ENCODE measurements at places on chromosomes 3 and 15.

DNA sequence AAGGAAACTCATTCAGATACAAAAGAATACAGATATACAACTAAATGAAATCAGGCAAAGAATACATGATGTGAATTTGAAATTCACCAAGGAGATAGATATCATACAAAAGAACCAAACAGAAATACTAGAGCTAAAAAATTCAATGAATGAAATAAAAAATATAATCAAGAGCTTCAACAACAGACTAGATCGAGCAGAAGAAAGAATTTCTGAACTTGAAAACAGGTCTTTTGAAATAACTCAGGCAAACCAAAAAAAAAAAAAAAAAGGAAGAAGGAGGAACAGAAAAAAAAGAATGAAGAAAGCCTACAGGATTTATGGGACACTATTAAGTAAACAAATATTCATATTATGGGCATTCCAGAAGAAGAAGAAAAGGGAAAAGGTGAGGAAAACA, 137.8 kb downstream of the DMXL2 start:
- DNase-seq = no peak

- no peak for DNase-seq
Observed at GRCh38 chr3:58179235-58180098, 31.3 kb downstream of the DNASE1L3 start.

GRCh38 chr3:60909526-60909925, 341.7 kb downstream of the FHIT start:
- no peak for DNase-seq

GRCh38 chr15:66961407-66961884, 104.0 kb upstream of the SMAD3 start:
- DNase-seq = no peak

DNA sequence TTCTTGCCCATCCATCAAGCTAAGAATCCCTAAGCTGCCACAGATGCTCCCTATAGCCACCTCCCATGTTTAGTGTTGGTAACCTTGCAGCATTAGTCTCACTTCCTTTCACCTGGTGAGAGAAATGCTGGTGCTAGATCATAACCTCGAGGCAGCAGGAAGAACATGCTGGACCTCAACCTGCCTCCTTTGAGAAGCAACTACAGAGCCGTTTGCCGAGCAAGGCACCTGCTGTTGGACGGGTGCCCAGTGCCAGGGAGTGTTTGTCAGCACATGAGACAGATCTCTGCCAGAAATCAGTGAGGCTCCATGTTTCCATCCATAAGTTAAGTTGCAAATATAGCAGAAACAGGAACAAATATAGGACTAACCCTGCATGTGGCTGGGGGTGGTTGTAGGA, 955.7 kb downstream of the TUSC7 start:
- DNase-seq = no peak

GRCh38 chr15:60695713-60696522, 217.0 kb upstream of the ICE2 start:
- DNase-seq = peak; percentile 89

DNA sequence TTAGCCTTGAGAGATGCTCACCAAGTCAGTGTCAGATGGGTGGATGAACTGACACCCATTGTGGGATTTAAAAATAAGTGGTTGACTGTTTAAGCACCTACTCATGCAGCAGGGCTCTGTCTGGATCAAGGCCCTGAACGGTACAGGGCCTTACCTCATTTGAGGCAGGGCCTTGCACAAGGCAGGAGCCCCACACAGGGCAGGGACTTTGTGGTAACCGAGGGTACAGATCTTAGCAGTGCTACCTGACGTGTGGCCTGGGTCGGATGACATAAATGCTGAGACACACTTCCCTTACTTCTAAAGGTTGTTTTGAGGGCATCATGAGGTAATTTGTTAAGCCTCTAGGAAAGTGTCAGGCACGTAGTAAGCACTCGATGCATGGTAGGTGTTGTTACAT, 59.5 kb upstream of the PLXNA1 start:
- DNase-seq = no peak

DNA sequence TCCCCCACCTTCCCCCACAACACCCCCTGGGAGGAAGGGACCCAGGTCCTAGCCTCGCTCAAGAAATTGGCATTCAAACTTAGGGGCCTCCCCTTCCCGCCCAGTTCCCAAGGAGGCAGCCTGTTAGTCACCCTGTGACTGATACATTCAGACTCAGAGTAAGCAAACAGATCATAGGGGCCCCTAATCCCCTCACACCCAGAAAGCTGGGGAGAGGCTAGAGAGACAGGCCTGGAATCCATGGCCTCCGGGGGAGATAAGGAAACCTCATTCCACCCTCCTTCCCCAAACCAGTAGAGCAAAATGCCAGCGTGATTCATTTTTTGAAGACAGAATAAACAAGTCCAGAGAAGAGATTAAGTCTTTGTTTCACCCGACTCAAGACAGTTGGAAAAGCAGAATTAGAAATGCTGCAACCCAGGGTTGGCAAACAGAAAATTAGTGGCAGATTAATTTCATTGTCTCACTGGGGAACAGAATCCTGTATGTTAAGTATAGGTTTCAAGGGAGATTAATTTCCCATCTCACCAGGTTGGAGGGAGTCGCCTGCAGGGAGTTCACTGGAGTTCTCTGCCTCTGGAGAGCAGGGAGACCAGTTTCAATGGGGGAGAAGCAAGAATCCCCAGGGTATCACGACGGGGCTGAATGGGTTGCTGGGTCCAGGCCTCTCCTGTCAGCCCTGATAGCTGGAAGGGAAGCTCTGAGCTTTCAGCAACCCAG, 268.3 kb downstream of the UACA start:
- peak; percentile 43 for DNase-seq

GRCh38 chr15:91243826-91244225, 143.8 kb downstream of the SV2B start:
- DNase-seq = no peak

DNA sequence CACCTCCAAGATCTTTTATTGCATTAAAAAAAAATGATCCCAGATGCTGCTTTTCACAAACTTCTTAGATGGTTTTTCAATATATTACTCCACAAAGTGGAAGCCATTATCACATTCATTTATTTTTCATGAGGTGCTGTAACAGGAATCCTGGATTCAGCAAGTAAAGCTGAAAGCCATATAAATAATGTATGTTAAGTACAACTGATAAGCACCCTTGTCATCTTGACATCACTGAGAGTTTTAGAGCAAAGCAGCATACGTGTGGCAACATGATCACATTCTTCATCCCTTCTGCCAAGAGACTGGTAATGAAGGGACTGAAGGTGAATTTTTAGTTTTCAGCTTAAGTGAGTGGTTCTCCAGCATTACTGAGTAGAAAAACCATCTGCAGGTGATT, 44.9 kb upstream of the LRRFIP2 start:
- no peak for DNase-seq

DNA sequence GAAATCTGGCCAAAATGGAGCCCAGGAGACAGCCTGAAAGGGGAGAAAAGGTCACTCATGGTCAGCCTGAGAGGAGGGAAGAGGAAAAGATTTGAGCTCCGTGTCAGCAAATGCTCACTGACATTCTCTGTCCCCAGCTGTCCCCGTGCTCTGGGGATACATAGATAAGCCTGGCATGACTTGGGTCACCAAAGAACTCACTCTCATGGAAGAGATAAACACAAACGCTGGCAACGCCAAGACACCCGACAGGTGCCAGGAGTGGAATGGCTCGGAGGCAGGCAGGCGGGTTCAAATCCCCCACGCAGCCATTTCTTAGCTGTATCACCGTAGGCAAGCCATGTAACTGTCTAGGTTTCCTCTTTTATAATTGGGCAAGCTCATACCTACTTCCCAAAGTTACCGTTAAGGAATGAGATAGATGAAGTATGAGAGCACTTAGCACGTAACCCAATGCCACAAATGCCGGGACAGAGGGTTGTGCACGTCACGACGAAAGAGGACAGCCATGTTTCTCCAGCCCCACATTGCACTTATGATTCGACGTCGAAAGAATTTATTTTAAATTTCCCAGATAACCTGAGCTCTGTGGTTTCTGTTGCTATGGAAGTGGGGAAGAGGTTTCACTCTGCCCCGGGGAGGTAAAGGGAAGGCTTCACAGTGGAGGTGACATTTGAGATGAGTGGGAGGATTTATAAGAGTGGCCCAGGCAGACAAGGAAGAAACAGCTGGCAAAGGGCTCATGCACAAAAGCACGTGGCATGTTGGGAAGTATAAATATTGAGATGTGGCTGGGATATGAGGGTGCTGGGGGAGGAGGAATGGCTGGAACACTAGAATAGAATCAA, 41.4 kb upstream of the TSEN2 start:
- DNase-seq = no peak

- DNase-seq = no peak
Observed at GRCh38 chr3:132573797-132574211, 23.3 kb upstream of the ACKR4 start.

- no peak for DNase-seq
Observed at GRCh38 chr3:127141921-127142730, 50.8 kb upstream of the PRR23E start.

DNA sequence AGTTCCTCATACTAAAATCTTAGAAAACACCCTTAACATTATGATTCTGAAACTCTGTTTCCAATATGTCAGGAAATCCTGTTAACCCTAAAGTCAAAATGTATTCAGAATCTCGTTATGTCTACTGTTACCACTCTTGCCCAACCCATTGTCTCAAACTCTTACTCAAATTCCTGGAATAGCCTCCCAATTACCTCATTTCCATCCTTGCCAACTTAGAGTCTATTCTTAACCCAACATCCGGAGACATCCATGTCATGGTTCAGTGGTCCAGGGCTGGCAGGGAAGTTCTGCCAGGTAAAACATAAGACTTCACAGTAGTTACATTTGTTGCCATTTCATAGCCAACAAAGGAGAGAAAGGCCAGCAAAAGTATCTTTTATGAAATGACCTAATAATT, 593.9 kb downstream of the PYDC2 start:
- no peak for DNase-seq

DNA sequence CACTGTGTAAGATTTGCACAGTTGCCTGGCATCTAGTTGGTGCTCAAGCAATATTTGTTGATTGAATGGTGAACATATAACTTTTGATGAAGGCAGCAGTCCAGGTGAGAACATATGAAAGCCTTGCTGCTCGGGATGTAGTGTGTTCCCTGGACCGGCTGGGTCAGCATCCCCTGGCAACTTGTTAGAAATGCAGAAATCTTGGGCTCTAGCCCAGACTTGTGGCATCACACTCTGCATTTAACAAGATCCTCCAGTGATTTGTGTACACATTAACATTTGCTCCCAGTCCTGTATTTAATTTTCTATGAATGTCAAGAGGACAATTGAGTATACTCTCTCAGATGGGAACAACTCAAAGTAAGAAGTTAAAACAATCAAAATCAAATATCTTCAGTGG, 69.0 kb upstream of the SAMMSON start:
- no peak for DNase-seq

DNA sequence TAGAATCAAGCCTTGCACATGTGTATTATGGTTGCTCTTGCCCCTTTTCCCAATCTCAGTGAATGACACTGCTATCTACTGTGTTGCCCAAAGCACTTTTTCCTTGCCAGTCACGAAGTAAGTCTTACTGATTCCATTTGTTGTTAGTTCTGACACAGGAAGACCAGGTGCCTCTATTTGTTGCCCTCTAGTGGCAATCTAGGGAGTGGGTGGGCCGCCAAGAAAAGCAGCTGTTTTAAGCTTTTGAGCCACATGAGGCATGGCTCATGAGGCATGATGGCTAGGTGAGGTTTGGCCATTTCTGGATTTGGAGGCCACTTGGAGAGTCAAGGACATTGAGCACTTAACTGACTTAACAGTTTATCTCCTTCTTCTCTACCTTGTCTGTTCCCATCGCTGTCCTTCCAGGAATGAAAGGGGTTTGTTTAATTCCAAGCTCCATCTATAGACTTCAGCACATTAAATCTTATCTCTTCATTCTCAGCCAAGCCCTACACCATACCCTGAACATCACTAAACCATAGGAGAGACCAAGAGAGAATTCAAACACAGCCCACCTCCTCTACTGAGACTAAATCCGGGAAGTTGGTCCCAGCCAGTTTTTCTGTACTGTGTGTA, 103.1 kb downstream of the HCN4 start:
- peak; percentile 26 for DNase-seq

GRCh38 chr15:45476410-45476809, 46.1 kb downstream of the SLC30A4 start:
- DNase-seq = no peak

DNA sequence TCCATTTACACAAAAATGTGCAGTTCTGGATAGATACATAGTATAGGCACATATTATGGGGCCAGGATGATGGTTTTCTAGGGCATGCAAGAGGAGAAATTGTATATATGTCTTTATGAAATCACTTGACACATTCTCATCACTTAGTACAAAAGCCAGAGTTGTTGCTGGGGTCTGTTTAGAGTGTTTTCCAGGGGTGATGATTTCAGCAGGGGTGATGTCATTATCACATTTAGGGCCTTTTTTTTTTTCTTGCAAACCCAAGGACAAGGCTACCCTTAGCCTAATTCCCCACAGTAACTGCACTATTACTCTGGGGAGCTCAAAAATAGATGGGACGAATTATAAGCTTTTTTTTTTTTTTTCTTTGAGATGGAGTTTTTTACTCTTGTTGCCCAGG, 3.6 kb downstream of the ZNF589 start:
- DNase-seq = no peak

DNA sequence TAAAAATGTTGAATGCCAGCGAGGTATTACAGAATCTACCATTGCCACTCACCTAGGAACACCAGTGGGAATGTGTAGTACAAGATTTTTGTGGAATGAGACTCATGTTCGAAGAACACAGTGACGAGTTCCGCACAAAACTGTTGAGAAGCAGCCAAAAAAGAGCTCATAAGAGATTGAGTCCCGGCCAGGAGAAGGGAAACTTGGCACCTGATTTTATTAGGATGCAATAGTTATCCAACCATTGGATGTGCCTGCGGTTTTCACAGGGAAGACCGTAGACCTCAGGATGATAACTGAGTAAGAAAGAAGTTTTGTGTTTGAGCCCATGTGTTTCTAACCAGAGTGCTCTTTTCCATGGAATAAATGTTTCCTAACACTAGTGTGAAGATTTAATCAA, 88.9 kb downstream of the PTPRG start:
- DNase-seq = no peak

- DNase-seq = no peak
Observed at GRCh38 chr3:169077394-169077906, 586.1 kb downstream of the MECOM start.

GRCh38 chr15:80567721-80568157, 127.4 kb upstream of the ABHD17C start:
- DNase-seq = no peak

DNA sequence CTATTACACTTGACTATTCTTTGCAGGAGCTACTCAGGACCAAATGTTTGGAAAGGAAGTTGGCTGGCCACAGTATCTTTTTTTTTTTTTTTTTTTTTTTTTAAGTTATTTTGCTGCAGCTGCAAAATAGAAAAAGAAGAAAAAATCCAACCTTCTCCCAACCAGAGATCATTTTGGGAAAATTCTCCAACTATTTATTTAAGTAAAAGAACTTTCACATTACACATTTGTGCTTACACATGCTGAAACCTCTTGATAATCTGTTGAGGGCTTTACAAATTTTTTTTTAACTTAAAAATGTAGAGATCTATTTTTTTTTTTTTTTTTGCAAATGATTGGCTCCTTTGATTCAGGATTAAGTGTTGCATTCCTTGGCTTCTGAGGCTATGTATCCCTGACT, 148.0 kb downstream of the POLR2M start:
- no peak for DNase-seq

GRCh38 chr15:89179966-89180875, 41.2 kb downstream of the RLBP1 start:
- peak; percentile 16 for DNase-seq
